Body of pancreas (tissue), 4 donors: ENCODE measurements at places on chromosomes 1 and 21. TPM values are rescaled to one million over a fixed set of nuclear protein-coding genes. Genes with fewer than 3 reads are reported as not detected.

DIRAS3 gene
- 10.6 TPM for total RNA-seq

RNU1-2 gene
- 15,479 TPM for total RNA-seq

GBP3 gene
- 8.0 TPM for total RNA-seq

ADAM30 gene
- total RNA-seq = not detected

IER5 gene
- 6.6 TPM for total RNA-seq

VSIG8 gene
- total RNA-seq = not detected

ZNF593OS gene
- not detected for total RNA-seq

SLC1A7 gene
- not detected for total RNA-seq

TAS1R3 gene
- total RNA-seq = 0.26 TPM

COL11A1 gene
- 0.52 TPM for total RNA-seq

TFF2 gene
- 1.3 TPM for total RNA-seq

RFX5 gene
- total RNA-seq = 14.5 TPM

AGT gene
- total RNA-seq = 5.6 TPM

BEST4 gene
- 0.26 TPM for total RNA-seq

SPRR1B gene
- total RNA-seq = not detected

FCRL5 gene
- 0.33 TPM for total RNA-seq

RNF220 gene
- 124 TPM for total RNA-seq

NBL1 gene
- total RNA-seq = 21.8 TPM

LCE3D gene
- not detected for total RNA-seq

ADAMTSL4 gene
- 4.7 TPM for total RNA-seq

S100A9 gene
- total RNA-seq = 19.5 TPM

MYOC gene
- 5.4 TPM for total RNA-seq

MAGOH gene
- total RNA-seq = 9.6 TPM

DMBX1 gene
- not detected for total RNA-seq

KPRP gene
- not detected for total RNA-seq

LEPROT gene
- total RNA-seq = 22.7 TPM

MRPS21 gene
- 23.4 TPM for total RNA-seq

GJA9 gene
- total RNA-seq = not detected

RNU1-3 gene
- total RNA-seq = under 0.01 TPM
